ENCODE measurements at places on chromosomes 7 and 10.

- DNase-seq = no peak
Measured at GRCh38 chr7:369476-370258, 79.7 kb downstream of the FOXL3 start.

DNA sequence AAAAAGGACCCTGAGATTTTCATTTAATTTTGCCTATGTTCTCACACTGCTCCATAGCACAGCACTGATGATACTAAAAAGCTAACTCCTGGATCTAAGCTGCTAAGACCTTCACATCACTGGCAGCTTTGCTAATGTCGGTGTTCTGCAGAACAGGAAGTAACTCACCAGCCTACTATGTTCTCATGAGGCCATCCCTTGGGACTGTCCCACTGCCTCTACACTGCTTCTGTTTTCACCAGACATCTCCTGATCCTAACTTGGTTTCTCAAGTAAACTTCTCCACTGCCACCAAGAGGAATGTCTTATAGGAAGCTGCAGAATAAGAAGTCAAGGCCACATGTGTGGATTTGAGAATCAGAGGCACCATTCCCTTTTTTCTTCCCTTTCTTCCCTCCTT lies 15.1 kb downstream of the HTR7 start:
- DNase-seq = no peak

- DNase-seq = no peak
Measured at GRCh38 chr7:1620835-1621234, 49.2 kb upstream of the ELFN1 start.

DNA sequence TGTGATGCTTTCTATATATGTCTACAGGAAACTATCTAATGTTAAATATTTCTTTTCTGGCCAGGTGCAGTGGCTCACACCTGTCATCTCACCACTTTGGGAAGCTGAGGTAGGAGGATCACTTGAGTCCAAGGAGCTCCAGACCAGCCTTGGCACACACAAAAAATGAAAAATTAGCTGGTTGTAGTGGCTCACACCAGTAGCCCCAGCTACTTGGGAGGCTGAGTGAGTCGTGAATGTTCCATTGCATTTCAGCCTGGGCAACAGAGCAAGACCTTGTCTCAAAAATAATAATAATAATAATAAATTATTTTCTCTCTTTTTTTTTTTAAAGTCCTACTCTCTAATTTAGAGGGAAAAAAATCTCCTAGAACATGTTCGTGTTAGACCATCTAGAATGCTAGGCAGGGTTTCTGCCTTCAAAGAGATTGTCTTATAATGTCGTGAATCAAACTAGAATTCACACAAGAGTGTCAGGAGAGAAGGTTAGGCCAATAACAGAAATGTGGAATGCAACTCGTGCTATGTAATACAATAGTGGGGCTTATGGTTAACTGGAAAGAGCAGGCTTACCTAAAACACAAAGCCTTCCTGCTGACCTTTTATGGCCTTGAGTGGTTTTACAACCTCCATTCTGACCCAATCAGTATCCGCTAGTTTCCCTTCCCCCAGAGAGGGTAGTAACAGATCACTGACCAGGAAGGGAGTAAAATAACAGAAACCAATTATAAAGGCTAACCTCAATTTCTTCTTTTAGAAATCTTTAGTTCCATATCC lies 46.3 kb downstream of the MYOF start:
- DNase-seq = no peak

- no peak for DNase-seq
Measured at GRCh38 chr10:132162021-132162531, 24.7 kb upstream of the DPYSL4 start.

DNA sequence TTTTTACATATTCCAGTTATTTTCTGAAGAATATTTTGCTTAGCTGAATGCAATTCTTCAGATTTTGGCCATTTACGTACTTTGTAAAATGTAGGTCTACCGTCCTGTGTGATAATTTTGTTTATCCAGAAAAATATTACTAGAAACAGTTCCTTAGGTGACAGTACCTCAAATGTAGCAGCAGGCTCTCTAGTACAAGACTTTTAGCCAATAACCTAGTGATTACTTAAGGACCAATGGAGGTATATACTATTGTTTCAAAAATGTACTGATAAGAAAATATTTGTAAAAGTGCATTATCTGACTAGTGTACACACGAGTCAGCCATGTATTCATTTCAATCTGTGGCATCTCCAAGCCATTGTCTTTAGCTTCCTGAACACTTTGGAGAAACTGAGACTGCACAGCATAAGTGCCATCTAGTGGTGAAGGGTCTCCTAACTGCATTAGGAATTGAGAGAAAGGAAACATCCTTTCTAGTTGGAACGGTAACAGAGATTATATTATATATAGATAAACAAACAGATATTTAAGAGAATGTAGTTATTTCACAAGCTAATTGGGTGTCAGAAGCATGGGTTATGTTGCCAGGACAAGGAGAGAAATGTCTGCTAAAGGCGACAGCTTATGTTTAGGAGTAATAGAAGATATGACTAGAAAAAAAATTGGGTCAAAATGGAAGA lies 23.7 kb downstream of the RTKN2 start:
- peak; percentile 91 for DNase-seq

DNA sequence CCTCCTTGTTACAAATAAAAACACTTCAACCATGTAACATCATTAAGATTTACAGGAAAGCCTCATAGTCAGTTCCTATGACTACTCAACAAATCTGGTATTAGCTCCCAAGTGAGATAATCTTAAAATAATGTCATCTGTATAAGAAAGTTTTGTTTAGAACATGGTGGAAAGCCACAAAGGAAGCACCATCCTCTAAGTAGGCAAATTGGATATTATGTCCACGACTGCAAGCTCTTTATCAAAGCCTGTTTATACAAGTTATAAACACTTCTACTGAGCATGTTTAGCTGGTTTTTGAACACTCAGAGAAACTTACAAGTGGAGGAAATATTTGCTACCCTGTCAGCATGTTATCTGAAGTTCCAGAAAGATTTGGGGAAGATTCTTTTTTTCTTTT lies 349.8 kb downstream of the ARL4A start:
- DNase-seq = no peak

DNA sequence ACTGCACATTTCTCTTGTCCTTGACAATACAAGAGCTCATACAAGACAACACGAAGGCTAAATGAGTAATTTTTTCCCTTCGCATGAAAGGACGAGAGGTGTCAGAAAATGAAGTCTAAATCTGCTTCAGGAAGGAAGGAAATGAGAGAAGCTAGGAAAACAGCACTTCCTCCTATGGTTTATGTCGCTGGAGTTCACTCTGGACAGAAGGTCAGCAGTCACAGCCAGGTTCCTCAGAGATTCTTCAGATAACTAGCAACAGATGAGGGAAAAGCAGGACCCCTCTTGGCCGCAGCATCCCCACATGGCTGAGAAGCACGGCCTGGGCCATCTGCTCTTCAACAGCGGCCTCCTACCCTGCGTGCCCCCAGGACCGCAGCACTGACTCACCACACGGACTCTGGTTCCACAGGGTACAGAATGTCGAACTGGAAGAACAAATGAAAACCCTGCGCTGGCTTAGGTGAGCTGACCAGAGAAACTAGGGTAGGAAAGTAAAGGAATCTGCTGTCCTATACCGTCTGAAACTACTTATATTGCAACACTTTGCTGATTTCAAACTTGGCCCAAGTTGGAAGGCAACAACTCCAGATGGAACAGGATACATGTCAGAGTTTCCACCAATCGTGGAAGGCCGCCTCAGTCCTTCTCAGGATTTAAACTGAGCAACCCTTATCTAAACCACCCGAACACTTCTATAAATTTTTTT lies 26.3 kb downstream of the DNMBP start:
- DNase-seq = no peak

DNA sequence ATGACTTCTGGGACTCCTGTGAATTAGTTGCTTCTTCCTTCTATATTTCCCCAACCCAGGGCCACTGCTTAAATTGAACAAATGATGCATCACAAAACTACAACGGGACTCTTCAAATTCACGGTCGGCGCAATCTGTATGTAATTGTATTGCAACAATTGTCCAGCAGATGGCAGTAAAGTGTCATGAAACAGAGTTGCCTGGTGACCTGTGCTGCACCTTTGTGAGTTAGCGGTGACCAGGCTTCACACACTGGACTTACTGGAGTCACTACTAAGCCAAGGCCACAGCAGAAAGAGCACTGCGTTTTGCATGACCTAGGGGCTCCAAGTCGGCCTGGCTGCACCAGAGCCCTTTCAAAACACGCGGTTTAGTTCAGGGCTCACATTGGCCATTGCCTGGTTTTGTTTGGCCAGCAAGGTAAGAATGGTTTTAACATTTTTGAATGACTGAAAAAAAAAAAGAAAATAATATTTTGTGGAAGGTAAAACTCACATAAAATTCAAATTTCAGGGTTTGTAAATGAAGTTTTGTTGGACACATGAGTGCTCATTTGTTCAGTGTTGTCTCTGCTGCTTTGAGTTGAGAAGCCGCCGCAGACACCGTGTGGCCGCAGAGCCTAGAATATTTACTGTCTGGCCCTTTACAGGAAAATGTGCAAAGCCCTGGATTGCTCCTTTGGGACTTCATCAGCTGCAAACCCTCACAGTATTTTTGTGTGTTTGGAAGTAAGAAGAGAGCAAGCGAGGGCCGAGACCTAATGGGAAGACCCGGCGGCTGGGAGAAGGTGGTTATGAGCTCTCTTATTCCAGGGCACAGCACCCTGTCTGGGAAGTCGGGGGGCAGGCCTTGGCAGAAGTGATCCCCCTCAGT lies 23.2 kb upstream of the ZNF32 start:
- DNase-seq = peak; percentile 62

DNA sequence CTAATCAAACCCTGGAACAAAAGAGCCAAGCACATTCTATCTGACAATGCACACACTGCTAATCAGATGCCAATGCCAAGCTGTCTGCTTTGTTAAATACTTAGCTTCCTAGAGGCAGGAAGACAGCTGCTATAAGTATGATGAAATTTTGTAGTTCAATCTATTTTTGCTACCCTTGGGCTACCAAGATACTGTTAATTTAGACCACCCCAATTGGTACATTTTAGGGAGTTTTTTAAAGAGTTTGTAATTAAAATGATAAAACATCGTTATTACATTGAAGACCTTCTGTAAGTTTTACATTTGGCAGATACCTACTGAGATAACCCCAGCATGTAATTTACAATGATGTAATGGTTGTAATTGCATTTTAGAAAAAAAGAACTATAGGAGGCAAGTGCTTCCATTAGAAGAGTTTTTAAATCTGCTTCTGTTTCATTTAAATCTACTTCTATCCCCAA lies 268.5 kb downstream of the ADK start:
- peak; percentile 13 for DNase-seq

DNA sequence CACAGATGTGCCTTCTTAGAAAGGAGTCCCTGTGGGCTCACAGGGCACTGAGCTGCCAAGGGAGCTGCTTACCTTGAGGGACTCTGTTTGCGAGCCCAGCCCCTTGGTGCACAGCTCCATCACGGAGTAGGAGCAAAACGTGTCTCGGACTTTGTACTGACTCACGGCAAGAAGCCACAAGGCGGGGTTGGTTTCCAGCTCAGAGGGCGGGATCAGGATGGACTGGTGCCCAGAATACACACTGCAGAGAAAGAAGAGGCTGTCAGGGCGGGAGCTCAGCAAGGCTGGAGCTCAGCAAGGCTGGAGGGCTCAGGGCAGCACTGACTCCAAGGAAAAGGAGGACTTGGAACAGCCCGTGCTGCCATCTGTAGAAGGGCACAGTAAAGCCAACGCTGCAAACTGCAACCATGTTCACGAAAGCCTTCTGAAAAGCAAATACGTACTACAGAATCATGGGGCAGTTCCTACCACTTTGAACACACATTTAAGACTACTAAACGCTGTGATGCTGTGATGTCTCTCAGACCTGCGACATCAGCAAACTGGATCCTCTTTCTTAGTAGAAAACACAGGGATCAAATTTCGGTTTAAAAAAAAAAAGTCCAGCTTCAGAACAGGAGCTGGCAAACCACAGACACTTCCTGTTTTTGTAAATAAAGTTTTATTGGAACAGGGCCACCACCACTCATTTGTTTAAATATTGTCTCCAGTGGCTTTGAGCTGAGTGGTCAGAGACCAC lies 194.3 kb downstream of the ZMYND11 start:
- DNase-seq = peak; percentile 92

- no peak for DNase-seq
Measured at GRCh38 chr7:44307301-44307900, 18.0 kb downstream of the CAMK2B start.

DNA sequence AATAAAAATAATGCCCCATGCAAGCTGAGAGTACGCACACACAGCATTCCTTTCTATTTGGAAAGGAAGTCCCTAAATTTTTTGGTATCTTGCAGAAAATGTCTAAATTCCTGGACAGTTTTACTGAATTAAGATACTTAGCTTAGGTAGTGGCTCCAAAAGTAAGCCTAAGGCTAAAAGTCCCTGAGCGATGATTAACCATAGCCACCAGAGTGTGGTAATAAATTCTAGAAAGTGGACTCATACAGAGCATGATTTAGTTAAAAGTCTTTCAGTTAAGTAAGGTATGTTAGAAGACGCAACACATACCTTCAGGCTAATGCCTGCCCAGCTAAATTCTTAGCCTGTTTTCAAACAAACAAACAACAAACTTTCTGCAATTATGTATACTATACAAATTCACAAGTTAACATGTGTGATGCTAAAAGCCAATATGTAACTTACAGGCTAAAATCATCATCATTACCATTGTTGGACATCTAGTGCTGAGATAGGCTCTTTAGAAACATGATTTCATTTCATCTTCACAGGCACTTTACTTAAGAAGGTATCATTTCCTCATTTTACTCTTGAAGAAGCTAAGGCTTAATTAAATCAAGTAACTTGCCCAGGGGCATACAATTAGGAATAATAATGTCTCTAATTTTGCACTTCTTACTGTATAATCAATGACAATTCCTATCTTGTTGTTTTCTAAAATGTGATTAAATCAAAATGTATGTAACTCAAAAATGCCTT lies 261.4 kb upstream of the YAE1 start:
- DNase-seq = no peak

GRCh38 chr7:628402-628763 lies 98.1 kb upstream of the DNAAF5 start:
- no peak for DNase-seq

- peak; percentile 47 for DNase-seq
Measured at GRCh38 chr10:84375011-84375410, 46.6 kb downstream of the CCSER2 start.

- no peak for DNase-seq
Measured at GRCh38 chr10:11448545-11449244, 162.8 kb downstream of the USP6NL start.

DNA sequence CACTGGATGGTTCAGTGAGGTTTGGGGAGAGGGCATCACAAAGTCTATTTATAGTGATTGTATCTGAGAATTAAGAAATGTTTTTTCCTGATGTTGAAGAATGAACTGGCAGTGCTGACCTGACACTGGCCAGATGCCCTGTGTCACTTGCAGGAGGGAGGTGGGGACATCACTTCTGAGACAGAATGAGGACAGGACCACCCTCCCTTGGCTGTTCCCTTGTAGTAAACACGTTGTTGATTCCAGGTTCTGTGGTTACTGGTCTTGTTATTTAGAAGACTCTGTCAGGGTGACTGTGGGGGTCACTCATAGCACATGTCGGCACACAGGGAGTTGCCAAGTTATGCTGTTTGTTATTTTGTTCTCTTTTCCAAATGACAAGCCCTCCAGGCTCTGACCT lies 126.4 kb downstream of the ADCY1 start:
- DNase-seq = no peak

GRCh38 chr7:7639847-7640220 lies 718 bp upstream of the UMAD1 start:
- DNase-seq = no peak

- DNase-seq = no peak
Measured at GRCh38 chr10:74898201-74898976, 72.0 kb downstream of the KAT6B start.

GRCh38 chr7:34059136-34059828 lies 153.9 kb downstream of the BMPER start:
- peak; percentile 69 for DNase-seq

Measured in spinal cord (tissue), 10 donors.